Left lung (tissue), 14 donors: ENCODE measurements at places on chromosomes 7 and 10. TPM values are rescaled to one million over a fixed set of nuclear protein-coding genes. Genes with fewer than 3 reads are reported as not detected.

GRCh38 chr10:110058212-110058611 lies 50.4 kb downstream of the ADD3 start:
- no peaks in the 10 kb centered on the region for H3K36me3 ChIP-seq
- peaks cover 32% of the 10 kb centered on the region for H3K4me1 ChIP-seq
- H3K27me3 ChIP-seq, result no peaks in the 10 kb centered on the region
- H3K4me3 ChIP-seq, result no peak overlapping the region

- DNase-seq, result no peak
- no peak overlapping the region for H3K27ac ChIP-seq
- H3K4me1 ChIP-seq, result peaks cover 9% of the 10 kb centered on the region
- no peaks in the 10 kb centered on the region for H3K36me3 ChIP-seq
- no peak overlapping the region for H3K4me3 ChIP-seq
Observed at GRCh38 chr7:21461282-21461681, 33.4 kb downstream of the SP4 start.

GRCh38 chr7:116071629-116072028 lies 41.1 kb upstream of the TFEC start:
- H3K36me3 ChIP-seq, result no peaks in the 10 kb centered on the region
- no peak overlapping the region for H3K27ac ChIP-seq
- no peak for DNase-seq
- H3K4me1 ChIP-seq, result no peaks in the 10 kb centered on the region

DNA sequence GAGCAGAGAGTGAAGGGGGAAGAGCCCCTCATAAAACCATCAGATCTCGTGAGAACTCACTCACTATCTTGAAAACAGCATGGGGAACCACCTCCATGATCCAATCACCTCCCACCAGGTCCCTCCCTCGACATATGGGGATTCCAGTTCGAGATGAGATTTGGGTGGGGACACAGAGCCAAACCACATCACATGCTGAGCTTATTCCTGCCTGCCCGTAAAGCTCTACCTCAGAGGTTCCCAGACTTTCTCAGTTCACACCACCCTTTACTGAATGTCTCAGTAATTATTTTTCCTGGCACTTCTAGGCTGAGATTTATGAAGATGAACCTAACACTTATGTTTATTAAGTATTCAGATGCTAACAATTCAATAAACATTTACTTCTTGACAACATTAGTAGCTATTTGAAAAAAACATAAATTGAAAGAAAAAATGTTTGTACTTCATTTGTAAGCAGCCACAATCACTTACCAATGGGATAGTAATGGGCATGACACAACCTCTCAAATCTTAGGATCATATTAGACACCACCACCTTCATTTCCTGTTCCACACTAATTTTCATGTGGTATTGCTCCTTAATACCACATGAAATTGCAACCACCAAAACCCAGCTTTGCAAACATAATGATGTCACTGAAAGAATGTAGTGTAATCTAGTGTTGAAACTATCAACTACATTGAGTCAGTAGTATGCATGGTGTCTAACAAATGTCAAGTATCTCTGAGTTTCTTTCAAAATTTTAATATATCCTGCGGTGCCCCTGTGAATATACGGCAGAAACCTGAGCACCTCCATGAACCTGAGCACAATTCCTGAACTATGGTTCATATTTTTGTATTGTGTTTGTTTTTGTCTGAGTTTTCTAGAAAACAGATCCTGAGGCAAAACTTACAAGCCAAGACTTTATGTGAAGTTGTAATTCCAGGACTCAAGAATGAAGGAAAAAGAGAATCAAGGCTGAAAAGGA lies 4.5 kb upstream of the DGKI start:
- peaks cover 27% of the 10 kb centered on the region for H3K27me3 ChIP-seq
- H3K27ac ChIP-seq, result no peak overlapping the region
- no peaks in the 10 kb centered on the region for H3K36me3 ChIP-seq
- H3K4me1 ChIP-seq, result peaks cover 8% of the 10 kb centered on the region
- DNase-seq, result no peak

ITIH2 gene
- polyA plus RNA-seq, result 1.6 TPM

OR9A2 gene
- not detected for polyA plus RNA-seq

NPFFR1 gene
- polyA plus RNA-seq, result 0.24 TPM

CCNJ gene
- 15.9 TPM for polyA plus RNA-seq

DNA sequence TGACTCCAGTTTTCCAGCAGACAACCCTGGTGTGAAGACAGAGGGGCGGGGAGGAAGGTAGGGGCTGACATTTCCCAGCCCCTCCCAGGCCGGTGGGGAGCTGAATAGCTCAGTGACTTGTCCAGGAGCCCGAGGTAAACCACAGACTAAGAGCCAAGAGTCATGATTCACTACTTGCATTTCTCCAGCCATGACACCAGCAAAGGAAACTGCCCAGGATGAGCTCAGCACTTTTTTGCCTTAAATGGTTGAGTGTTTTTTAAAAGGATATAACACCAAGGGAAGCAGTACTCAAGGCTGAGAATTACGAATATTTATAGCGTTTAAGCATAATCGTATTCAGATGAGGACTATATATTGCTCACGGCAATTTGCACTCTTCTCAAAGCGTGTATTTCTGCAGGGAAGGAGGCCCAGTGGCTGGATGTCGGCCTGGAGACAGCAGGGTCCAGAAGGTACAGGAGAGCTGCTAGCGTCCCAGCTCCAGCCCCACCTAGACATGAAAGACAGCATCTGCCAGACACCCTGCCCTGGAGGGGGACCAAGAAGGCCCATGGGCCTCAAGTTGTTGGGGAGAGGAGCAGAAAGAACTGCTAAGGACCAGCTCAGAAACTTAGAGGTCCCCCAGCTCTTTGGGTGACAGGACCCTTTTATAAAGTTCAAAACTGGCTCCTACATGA lies 141.4 kb downstream of the GRID1 start:
- H3K4me3 ChIP-seq, result no peak overlapping the region
- peak; percentile 13 for DNase-seq
- no peaks in the 10 kb centered on the region for H3K36me3 ChIP-seq
- H3K4me1 ChIP-seq, result no peaks in the 10 kb centered on the region

GRCh38 chr7:128920913-128921582 lies 10.5 kb upstream of the KCP start:
- no peak for DNase-seq
- no peak overlapping the region for H3K27ac ChIP-seq
- H3K36me3 ChIP-seq, result no peaks in the 10 kb centered on the region
- H3K27me3 ChIP-seq, result peaks cover 4% of the 10 kb centered on the region

- H3K27ac ChIP-seq, result no peak overlapping the region
- no peaks in the 10 kb centered on the region for H3K27me3 ChIP-seq
- H3K36me3 ChIP-seq, result no peaks in the 10 kb centered on the region
- no peak for DNase-seq
Observed at GRCh38 chr10:97393034-97393573, 8.0 kb downstream of the RRP12 start.

- no peaks in the 10 kb centered on the region for H3K4me1 ChIP-seq
- no peak overlapping the region for H3K4me3 ChIP-seq
- no peak for DNase-seq
- no peaks in the 10 kb centered on the region for H3K27me3 ChIP-seq
- no peaks in the 10 kb centered on the region for H3K36me3 ChIP-seq
- no peak overlapping the region for H3K27ac ChIP-seq
Observed at GRCh38 chr7:116239020-116239419, 28.7 kb downstream of the TES start.

DNA sequence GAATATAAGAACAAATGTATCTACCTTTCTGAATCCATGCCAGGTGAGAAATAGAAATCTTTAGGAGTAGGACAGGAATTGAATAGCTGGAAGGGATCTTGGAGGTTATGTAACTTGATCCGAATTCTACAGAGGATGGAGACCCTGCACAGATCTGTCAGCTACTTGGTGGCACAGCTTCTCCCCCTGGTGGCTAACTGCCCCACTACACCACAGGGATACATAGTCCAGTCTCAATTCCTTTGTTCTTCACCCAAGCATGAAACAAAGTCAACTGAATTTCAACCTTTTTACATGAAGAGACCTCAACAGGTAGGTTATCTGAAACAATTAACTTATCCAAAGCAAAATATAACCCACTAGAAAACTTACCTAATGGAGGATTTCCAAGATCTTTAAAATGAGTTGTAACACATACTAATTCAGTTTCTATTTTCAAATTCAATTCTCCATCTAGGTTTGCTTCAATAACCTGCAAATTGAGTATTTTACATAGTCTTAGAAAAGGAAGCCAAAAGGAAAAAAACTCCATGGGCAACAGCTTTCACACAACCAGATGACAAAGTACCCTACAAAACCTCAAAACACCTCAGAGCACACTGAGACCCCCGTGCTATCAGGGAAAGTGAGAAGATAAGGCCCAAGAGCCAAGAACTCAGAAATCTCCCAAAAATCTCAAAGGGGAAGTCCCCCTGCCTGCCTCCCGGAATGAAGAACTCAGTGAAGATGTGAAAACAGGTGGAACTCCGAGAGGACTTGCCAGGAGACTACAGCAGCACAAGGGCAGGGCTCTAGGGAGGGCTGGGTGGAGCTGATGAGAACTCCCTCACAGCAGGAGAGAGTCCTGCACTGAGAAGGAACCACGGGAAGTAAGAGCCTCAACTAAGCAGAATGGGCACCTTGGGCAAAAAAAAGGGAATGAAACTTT lies 10.3 kb downstream of the HUS1 start:
- peaks cover 26% of the 10 kb centered on the region for H3K4me1 ChIP-seq
- peak overlapping the region; percentile 86 for H3K27ac ChIP-seq
- H3K27me3 ChIP-seq, result no peaks in the 10 kb centered on the region
- DNase-seq, result peak; percentile 46
- peaks cover 3% of the 10 kb centered on the region for H3K36me3 ChIP-seq
- H3K4me3 ChIP-seq, result no peak overlapping the region

DNA sequence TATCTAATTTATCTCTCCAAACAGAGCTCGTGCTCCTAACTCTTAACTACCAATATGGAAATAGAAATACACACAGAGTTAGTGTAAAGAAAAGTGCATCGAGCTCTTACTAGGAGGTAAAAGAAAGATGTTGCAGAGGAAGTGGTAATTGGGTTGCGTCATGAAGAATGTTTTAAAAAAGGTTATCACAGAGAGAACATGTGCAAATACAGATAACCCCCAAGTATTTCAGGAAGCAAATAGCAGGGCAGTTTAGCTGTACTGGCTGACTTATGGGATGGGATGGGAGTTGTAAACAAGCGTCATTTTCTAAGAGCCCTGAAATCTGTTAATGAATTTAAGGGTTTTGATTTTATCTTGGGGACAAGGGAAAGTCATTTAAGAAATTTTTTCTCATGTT lies 153.9 kb downstream of the AGMO start:
- DNase-seq, result no peak
- H3K27ac ChIP-seq, result no peak overlapping the region
- H3K36me3 ChIP-seq, result no peaks in the 10 kb centered on the region
- no peak overlapping the region for H3K4me3 ChIP-seq

- no peak for DNase-seq
- no peaks in the 10 kb centered on the region for H3K27me3 ChIP-seq
- no peak overlapping the region for H3K4me3 ChIP-seq
- H3K4me1 ChIP-seq, result no peaks in the 10 kb centered on the region
- H3K36me3 ChIP-seq, result no peaks in the 10 kb centered on the region
Observed at GRCh38 chr10:87750001-87750671, 67.9 kb downstream of the ATAD1 start.

DNA sequence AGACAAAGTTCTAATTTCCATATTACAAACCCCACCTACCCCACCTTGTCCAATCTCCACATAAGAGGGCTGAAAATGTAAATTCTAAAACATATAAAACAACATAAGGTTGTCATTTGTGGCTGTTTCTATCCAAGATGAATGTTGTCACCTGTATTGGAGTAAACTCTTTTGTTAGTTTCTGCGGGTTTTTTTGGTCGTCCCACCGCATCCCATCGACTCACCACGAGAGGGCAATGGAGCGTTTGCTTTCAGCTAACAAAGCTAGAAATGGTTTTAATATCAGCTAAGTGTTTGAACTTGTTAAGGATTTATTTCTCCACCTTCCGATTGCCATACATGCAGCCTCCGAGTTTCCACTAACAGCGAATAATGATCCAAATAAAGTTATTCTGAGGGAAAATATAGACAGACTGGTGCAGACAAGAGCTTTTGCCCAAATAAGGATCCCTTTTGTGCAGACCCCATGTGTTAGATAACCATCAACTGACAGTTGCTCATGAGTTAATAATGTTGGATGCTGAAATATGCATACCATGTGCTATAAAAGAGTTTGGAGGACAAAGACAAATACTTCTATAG lies 137.2 kb downstream of the ARID5B start:
- H3K4me3 ChIP-seq, result no peak overlapping the region
- no peaks in the 10 kb centered on the region for H3K27me3 ChIP-seq
- H3K4me1 ChIP-seq, result peaks cover 45% of the 10 kb centered on the region
- H3K36me3 ChIP-seq, result no peaks in the 10 kb centered on the region

CPXM2 gene
- polyA plus RNA-seq, result 2.5 TPM

GRCh38 chr10:24822590-24822989 lies 98.9 kb upstream of the ARHGAP21 start:
- no peaks in the 10 kb centered on the region for H3K36me3 ChIP-seq
- no peak overlapping the region for H3K4me3 ChIP-seq
- DNase-seq, result no peak

DNA sequence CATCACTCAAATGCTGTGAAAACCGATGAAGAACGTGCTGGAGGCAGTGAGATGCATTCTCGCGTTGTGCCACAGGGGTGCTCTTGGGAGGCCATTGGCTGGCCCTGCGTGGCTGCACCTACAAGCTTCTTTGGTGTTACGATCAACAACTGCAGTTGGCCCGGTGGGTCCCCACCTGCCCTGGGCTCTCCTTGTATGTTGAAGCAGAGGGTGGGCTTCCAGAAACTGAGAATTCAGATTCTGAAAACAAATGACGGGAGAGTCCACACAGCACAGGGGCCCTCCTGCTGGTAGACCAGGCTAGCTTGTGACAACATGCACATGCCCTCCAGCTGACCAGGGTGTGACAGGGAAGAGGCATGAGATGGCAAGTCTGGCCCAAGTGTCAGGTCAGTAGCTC lies 23.7 kb upstream of the DDC start:
- DNase-seq, result no peak
- H3K4me3 ChIP-seq, result no peak overlapping the region
- no peaks in the 10 kb centered on the region for H3K4me1 ChIP-seq
- no peaks in the 10 kb centered on the region for H3K27me3 ChIP-seq
- H3K36me3 ChIP-seq, result peaks cover 31% of the 10 kb centered on the region

GRCh38 chr7:18497082-18497481 lies 1.5 kb downstream of the HDAC9 start:
- DNase-seq, result no peak
- H3K4me3 ChIP-seq, result no peak overlapping the region
- H3K4me1 ChIP-seq, result no peaks in the 10 kb centered on the region

DNA sequence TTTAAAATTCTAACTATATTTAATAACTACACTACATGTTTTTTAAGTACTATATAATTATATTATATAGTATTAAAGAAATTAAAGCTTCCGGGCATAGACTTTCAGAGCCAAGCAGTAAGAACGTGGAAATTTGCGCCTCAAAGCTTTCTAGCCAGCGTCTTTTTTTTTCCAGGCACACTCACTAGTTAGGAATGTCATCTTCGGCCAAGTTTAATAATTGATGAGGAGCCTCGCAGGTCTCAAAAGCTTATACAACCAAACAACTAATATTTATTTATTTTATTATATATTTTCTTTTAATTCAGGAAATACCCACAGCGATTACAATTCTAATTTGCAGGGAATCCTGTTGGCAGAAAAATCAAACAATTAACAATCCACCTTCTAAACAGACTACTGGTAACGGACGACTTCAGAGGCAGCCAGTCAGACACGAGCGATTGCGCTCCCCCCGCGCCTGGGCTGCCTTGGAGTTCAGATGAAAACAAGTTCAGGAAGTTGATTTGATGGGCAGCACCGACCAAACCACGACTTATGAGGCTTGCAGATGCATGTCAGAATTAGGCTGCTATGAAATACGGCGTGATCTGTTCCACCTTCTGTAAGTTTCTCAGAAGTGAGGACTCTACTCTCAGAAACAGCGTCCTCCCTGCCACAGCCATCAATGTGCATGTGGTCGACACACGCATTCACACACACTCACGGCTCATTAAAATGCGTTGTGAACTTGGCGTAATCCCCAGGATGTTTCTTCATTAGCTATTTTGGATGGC lies 431.8 kb upstream of the MGMT start:
- no peak overlapping the region for H3K27ac ChIP-seq
- H3K4me1 ChIP-seq, result no peaks in the 10 kb centered on the region
- H3K4me3 ChIP-seq, result no peak overlapping the region
- no peaks in the 10 kb centered on the region for H3K36me3 ChIP-seq
